ENCODE measurements at places on chromosomes 6 and 20.

DNA sequence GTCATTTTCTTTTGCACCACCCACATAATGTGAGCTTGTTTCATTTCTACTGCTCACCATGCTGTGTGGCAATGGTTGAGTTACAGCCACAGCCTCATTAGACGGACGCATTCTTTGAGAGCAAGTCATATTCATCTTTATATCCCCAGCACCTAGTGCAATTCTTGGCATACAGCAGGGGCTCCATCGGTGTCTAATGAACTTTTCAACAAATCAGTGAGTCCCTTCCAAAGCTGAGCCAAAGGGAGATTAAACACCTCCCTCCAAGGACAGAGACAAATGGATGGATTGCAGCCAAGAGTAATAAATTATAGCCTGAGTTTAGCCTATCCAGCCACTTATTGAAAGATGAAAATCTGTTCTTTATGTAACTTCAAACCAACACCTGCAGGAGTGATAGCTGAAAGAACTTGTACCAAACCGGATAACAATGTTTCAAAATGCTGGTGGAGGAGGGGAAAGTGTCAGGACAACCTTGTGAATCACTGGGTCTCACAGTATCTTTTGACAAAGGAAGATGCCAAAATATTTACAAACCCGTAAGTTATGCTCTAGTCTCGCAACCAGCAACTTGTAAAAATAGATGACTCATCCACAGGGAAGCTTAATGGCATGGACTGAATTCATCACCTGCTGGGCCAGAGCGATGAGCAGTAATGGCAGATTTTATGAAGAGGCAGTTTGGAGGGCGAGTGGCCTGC lies 139.0 kb downstream of the PXDC1 start:
- DNase-seq = no peak

- DNase-seq = no peak
These were observed 74.7 kb downstream of the PTCHD4 start for GRCh38 chr6:48036316-48036715.

DNA sequence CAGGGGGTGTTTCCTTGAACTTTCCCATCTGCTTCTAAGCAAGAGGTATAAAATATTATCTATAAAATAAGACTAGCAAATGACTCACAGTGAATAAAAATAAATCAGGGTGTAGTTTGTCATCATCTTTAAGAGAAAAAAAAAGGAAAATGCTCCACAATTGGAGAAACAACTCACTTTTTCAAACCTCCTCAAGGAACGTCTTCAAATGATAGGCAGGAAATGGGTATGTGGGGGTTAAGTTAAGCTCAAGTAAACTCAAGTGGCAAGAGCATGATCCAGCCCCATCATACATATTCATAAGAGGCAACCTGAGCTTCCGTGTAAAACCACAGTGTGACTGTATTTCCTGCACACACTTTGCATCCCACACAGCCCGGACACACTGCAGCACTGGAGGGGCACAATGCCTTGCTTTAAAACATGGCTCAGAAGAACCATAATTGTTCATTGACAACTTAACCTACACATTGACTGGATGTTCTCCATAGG lies 58.5 kb upstream of the CEP85L start:
- peak; percentile 64 for DNase-seq

- DNase-seq = no peak
These were observed 179.6 kb upstream of the CCN2 start for GRCh38 chr6:132130626-132131298.

DNA sequence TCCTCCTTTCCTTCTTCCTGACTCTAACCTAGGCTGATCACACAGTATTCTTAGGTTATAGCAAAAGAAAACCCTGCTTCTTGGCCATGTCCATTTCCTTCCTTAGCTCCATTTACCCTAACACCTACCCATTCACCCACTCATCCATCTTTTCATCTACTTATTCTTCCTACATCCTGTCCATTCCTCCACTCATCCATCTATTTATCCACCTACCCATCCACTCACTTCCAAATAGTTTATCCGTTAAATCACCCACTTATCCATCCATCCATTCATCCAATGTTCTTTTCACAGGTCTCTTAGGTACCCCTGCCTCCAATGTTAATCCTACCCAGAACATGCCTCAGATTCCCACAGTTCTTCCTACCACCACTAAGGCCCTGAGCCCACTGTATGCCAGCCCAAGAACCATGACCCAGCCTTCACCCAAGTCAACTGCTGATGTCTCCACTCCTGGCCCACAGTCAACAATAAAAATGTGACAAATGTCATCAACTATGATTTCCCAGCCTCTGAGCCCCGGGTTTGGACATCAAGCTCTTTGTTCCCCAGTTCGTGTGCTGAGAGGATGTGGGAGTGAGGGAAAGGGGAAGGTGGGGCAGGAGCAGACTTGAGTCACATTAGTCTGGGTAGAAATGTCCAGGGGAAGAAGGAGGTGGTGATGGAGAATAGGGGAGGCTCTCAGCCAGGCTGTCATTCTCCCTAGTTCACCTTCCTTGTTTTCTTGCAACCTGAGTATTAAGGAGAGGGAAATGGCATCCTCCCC lies 24.4 kb downstream of the TREML4 start:
- DNase-seq = no peak

DNA sequence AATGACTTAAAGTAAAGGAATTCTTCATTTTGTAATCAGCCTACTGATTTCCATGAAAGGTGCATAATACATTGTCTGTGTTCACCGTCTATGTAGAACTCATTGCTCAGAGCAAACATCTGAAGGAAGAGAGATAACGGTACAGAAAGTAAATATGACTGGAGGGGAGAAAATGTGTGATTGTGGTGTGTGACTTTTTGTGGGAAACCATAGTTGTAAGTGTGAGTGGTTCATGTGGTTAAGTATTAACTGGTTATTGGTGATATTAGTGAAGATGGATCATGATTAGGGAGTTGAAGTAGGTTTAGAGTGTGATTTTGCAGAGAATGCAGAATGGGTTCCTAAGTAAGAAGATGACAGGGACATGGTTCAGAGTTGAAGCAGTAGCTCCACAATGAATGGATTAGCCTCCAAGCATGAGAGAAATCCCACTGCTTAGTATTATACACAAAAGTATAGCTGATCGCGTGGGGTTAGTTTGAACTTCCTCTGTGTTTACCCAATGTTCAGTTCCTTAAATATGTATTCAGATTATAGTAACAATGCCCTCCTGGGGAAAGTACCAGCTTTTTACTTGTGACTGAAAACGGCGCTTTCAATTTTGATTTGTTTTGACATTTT lies 368.9 kb downstream of the UTRN start:
- DNase-seq = no peak

DNA sequence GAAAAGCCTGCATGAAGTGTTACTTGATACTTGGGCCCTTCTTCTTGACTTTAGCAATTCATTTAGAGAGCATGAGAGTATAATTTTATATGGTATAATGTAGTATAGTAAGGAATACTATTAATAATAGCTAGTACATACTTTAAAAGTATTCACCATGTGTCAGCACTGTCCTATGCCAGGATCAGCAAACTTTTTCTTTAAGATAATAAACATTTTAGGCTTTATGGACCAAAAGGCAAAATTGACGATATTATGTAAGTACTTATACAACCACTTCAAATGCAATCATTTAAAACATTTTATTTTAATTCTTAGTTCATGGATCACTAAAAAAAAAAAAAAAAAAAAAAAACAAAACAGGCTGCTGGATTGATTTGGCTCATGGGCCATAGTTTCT lies 163.9 kb downstream of the IBTK start:
- DNase-seq = no peak

DNA sequence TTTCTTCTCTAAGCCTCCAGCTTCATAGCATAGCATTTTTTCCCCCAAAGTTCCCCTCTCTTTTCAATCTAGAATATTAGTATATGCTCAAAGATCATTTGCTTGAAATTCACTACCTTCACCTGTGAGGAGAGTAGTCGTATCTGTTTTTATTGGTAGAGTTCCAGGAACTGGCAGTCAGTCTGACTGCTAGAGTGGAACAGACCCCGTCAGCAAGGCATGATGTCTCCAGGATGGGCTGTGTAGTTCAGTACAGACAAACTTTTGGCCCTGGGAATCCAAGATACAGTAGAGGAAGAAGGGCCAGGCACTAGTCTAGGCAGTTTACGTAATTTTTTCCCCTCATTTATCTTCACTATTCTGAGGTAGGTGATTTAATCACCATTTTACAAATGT lies 29.1 kb downstream of the RALY start:
- no peak for DNase-seq

GRCh38 chr6:52013035-52013434 lies 74.4 kb downstream of the PKHD1 start:
- DNase-seq = no peak

- no peak for DNase-seq
These were observed 16.2 kb upstream of the MRPS18A start for GRCh38 chr6:43703512-43704429.

- DNase-seq = no peak
These were observed 106.5 kb downstream of the PHF3 start for GRCh38 chr6:63742060-63742459.

DNA sequence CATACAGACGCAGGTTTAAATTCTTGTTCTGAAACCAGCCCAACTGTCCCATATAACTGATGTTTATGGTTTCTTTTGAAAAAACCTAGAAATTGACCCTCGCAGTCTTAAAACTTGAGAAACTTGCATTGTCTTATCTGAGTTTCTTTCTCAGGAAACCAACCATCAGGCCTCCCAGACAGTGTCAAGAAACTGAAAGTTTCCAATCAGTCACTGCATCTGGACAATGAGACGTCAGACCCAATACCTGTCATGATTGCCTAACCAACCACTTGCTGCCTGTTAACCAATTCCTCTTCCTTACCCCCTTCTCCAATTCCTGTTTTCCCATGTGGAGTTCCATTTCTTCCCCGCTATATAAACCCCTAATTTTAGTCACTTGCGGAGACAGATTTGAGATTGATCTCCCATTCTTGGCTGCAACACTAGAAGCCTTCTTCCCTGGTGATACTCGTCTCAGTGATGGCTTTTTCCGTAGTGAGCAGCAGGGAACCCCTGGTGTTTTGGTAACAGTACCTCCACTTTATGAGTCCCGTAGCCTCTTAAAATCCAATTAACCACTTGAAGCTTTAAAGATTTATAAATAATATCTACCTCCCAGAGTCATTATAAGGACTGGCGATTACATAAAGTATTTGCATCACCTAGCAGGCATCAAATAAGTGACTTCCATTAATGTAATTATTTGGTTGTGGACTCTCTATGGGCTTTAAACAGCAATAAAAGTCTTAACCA lies 49.3 kb downstream of the GPR63 start:
- DNase-seq = no peak

DNA sequence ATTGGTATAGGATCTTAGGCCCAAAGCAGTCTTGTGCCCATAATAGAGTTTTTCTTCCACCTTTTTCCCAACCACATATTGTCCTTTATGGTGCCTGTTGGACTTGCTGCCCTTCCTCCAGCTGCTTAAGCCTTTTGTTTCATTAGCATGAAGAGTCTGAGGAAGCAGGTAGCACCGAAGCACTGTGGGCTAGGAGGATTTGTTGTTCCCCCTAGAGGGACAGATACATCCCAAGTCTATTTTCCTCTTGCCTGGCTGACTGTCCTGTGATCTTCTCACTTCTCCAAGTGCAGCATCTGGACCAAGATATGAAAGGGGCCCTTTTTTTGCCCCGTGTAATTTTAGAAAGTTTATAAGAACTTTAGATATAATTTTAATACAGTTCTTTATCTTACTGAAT lies 50.7 kb upstream of the COL10A1 start:
- no peak for DNase-seq

- no peak for DNase-seq
These were observed 228.7 kb upstream of the POU3F2 start for GRCh38 chr6:98605705-98606104.

GRCh38 chr6:148177589-148178233 lies 164.9 kb upstream of the SASH1 start:
- no peak for DNase-seq

DNA sequence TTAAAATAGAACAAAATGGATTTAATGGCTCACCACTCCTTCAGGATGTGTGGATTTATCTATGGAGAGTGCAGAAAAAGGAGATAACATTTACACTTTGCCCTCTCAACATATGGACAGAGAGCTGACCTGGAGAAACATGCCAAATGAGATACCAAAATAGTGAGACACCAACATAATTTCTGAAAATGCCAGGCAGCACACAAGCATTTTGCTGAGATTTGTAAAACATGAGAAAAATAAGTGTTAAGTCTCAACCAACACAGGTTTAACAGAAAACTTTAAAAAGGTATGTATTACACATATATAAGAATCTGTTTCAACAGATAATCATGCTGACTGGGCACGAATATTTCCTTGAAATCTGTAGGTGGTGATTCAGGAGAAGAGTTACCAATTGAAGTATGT lies 145.2 kb downstream of the REV3L start:
- DNase-seq = no peak

- DNase-seq = no peak
These were observed 18.9 kb downstream of the PERP start for GRCh38 chr6:138088326-138088762.

DNA sequence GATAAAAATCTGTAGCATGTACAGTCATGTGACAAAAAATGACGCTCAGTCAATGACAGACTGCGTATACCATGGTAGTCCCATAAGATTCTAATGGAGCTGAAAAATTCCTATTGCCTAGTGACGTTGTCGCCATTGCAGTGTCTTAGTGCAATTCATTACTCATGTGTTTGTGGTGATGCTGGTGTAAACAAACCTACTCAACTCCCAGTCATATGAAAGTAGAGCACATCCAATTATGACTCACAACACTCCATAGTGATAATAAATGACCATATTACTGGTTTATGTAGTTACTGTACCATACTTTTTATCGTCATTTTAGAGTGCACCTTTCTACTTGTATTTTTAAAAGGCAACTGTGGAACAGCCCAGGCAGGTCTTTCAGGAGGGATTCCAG lies 45.0 kb downstream of the TFAP2A start:
- no peak for DNase-seq

Measured in stimulated activated CD8-positive, alpha-beta memory T cell treated with anti-CD3 and anti-CD28 coated beads, Interleukin-4, amount 100 ng/mL, for 4 hours (primary cell).